GM12864 (cell line): ENCODE measurements at places on chromosomes 11 and 22.
A peak's percentile ranks its signal among the peaks of the same experiment; 100 is the strongest.

GRCh38 chr11:13338427-13339069 lies 61.0 kb downstream of the BMAL1 start:
- no peak for DNase-seq

DNA sequence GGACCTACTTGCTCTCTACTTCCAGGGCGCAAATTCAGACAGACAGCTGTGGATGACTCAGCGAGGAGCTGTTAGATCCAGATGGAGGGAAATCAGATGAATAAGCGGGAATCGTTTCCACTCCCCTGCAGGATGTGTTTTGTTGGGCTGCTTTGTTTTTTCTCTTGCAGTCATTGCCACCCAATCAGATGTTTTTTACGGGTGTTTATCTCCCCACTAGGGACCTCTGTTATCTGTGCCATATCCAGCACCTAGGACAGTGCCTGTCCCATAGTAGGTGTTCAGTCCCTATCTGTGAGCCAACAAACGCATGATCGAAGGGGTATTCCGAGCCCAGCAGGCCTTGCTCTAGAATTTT lies 51.1 kb upstream of the PARVG start:
- DNase-seq: no peak

DNA sequence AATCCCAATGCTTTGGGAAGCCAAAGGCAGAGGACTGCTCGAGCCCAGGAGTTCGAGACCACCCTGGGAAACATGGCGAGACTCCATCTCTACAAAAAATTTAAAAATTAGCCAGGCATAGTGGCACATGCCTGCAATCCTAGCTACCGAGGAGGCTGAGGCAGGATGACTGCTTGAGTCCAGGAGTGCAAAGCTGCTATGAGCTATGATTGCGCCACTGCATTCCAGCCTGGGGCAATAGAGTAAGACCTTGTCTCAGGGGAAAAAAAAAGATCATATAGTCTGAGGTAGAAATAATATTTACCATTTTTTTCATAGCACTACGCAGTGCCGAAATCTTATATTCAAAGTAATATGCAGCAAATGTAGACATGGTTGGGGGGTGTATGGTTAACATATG lies 47.8 kb downstream of the MRTFA start:
- DNase-seq: no peak

DNA sequence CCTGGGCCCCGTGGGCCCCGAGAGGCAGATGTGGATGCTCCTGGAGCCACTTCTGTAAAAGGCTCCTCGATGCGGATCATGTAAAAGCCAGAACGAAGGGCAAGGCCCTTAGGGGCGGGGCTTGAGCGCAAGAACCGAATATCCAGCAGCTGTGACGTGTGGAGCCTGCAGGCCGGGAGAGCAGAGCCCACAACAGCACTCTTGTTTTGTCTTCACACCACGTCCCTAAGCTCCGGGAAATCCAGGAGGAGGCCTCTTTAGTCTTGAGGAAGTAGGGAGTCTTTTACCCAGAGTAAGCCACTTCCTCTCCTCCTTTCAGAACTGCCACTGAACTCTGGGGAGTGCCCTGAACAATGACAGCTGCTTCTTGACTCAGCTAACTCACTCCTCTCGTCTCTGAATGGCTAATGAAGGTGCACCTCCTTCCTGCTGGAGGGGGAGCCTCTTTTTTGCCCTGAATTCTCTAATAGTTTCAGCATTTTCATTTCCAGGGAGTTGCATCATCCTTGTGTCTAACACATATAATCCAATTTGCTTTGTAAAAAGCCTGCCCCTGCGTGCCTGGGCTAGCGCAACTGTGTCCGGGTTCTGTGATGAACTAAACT lies 12.5 kb downstream of the L3MBTL2 start:
- DNase-seq: peak; percentile 53

DNA sequence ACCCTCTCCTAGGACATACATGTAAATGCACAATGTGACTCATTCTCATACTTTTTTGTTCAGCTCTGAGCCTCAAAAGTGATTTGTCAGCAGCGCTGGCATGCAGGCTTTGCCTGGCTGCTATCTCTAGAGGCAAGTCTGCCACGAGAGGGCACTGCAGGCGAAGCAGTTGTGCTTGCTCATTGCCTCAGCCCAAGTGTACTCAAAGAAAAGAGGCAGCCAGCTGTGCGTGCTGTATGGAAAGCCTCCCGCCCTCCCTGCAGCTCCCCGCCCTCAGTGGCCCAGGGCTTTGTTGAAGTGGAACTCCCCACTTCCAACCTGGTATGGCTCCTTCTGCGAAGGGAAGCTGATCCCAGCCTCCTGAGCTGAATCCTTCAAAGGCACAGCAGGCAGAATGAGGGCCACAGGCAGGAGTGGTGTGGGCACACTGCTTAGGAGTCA lies 16.3 kb downstream of the SDHAF2 start:
- DNase-seq: peak; percentile 49

- DNase-seq: no peak
Measured at GRCh38 chr22:36143066-36143815, 17.3 kb downstream of the APOL3 start.
